ENCODE measurements at places on chromosomes 1 and 21.

GRCh38 chr1:107389410-107390396 is 248.9 kb downstream of the NTNG1 start:
- DNase-seq, result no peak

- DNase-seq, result no peak
Measured at GRCh38 chr1:32915766-32916706, 14.8 kb upstream of the TMEM54 start.

GRCh38 chr1:75672528-75673393 is 51.7 kb upstream of the ACADM start:
- no peak for DNase-seq

- no peak for DNase-seq
Measured at GRCh38 chr1:174920093-174920492, 79.7 kb upstream of the CACYBP start.

- DNase-seq, result no peak
Measured at GRCh38 chr1:182644886-182645285, 39.5 kb downstream of the RGS8 start.

DNA sequence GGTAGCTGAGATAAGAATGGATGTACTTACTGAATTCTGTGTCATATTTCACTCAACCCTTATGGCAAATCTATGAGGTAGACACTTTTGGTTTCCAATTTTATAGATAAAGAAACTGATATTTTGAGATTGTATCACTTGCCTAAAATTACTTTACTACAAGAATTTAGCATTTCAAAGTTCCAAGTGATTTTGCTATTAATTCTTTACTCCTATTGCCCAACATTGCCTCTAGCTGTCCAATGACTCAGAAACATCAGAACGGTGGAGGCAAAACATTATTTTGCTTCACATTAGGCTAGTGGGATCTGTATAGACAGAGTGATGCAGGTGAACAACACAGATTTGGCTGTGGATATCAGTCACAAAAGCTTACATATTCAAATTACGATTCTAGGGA is 747.2 kb upstream of the NEGR1 start:
- DNase-seq, result no peak

- DNase-seq, result no peak
Measured at GRCh38 chr1:208974717-208975116, 608.8 kb upstream of the CAMK1G start.

- no peak for DNase-seq
Measured at GRCh38 chr1:231605149-231606100, 21.2 kb upstream of the DISC1 start.

GRCh38 chr1:214678386-214678785 is 75.4 kb downstream of the CENPF start:
- no peak for DNase-seq

DNA sequence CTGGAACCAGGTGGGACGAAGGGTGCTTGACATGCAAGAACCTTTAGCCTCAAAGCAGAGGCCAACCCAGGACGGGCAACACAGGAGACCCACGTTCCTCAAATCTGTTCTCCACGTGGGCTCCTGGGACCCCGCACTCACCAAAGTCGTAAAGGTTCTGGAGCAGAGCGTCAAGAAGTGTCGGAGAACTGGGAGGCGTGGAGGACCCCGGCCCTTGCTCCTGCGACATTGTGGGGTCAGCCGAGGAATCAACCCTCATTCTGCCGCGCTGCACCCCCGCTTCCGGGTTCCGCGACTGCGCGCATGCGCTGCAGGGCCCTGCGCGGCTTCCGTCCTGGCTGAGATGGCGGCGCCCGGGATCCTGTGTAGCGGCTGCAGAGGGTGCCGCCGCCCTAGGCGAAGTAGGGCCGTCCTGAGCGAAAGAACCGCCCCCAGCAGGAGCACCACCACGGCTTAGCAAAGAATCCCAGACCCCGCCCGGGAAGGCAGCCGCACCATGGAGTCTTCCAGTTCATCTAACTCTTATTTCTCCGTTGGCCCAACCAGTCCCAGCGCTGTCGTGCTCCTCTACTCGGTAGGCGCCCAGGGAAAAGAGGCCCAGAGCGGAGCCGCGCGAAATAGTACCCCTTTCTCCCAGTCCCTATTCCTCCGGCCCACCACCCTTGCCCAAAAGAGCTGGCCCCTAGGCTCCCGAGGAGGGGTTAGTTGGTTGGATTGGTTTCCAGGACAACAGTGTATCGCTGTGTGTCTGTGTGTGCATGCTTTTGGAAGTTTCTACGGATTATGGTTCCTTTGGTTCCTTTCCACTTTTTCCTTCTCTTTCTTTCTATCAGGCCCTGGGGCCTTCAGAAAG is at the start of gene GNPAT:
TSS of gene GNPAT (plus strand) at position 330 of the 853 bp plus-strand sequence. CDS start at position 497, 167 bp downstream.
- DNase-seq, result peak; percentile 88

DNA sequence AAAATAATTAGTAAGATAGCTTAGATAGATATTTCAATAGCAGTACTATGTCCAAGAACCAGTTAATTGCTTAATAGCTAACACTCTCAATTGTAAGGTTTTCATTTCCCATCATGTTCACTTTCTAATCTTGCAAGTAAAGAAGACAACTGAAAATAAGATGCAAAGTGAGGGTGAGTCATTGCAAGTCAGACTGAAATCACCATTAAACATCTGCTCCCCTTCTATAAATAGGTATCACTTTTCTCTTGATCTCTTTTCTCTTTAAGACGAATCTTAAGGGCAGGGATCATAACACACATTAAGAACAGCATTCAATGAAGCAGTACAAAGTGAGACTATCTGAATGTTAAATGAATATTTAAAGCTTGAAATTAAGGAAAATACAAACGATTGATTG is 40.4 kb downstream of the UBR4 start:
- DNase-seq, result no peak

GRCh38 chr1:35560256-35561225 is 2.9 kb downstream of the NCDN start:
- DNase-seq, result no peak

GRCh38 chr1:226646026-226646869 is 92.8 kb downstream of the ITPKB start:
- DNase-seq, result no peak

- DNase-seq, result no peak
Measured at GRCh38 chr1:87778896-87779295, 450.2 kb downstream of the LMO4 start.

DNA sequence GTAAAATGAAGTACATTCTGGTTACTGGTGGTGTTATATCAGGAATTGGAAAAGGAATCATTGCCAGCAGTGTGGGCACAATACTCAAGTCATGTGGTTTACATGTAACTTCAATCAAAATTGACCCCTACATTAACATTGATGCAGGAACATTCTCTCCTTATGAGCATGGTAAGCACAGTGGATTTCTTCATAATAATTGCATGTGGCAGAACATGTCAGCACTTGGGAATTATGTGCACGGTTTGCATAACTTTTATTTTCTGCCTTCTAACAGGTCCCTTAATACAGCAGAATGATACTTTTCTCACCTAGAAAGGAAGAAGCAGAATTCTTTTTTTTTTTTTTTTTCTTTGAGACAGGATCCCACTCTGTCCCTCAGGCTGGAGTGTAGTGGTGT is 3.8 kb downstream of the CTPS1 start:
- DNase-seq, result no peak

GRCh38 chr1:106222403-106222802 is 834.1 kb upstream of the PRMT6 start:
- DNase-seq, result no peak

DNA sequence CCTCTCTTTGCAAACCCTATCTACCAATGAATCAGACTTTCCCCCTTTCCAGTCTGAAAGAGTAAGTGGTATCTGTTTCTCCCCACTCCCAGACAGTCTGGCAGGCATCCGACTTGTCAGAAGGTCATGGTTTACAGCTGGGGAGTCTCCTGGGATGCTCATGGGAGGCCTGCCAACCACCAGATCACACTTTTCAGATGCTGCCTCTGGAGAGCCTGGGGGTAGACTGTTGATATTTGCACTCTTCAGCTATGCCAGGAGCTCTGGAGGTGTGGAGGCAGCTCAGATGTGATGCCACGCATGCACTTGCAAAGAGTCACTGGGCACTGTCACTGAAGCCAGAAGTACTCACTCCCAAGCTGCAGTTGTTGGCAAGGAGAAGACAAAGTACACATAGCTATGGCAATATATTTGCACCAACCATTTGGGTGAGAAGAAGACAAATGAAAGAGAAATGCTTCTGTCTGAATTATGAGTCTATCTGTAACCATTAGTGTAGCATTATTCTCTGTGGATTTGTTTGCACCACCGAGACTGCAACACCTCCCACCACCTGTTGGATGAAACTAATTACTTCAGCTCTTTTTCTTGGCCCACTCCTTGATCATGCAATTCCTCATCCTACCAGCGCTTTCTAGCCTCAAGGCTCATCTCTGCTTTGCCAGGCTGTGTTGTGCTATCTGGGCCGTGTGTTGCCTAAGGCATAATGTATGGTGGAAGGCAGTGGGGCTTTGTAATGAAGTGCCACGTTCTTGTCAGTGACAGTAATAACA is 133.0 kb upstream of the SPAG17 start:
- DNase-seq, result no peak

DNA sequence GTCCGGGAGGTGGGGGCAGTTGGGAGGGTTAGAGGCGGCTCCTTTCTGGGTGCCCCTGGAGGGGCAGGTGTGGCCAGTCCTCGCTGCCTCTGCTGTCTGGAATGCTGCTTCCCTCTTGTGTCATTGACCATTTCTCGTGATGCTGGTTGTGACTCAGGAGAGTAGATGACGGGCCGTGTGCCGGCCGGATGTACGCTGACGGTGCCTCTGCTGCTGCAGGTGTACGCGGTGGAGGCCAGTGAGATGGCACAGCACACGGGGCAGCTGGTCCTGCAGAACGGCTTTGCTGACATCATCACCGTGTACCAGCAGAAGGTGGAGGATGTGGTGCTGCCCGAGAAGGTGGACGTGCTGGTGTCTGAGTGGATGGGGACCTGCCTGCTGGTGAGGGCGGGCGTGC is 13.9 kb downstream of the PRMT2 start:
- no peak for DNase-seq

DNA sequence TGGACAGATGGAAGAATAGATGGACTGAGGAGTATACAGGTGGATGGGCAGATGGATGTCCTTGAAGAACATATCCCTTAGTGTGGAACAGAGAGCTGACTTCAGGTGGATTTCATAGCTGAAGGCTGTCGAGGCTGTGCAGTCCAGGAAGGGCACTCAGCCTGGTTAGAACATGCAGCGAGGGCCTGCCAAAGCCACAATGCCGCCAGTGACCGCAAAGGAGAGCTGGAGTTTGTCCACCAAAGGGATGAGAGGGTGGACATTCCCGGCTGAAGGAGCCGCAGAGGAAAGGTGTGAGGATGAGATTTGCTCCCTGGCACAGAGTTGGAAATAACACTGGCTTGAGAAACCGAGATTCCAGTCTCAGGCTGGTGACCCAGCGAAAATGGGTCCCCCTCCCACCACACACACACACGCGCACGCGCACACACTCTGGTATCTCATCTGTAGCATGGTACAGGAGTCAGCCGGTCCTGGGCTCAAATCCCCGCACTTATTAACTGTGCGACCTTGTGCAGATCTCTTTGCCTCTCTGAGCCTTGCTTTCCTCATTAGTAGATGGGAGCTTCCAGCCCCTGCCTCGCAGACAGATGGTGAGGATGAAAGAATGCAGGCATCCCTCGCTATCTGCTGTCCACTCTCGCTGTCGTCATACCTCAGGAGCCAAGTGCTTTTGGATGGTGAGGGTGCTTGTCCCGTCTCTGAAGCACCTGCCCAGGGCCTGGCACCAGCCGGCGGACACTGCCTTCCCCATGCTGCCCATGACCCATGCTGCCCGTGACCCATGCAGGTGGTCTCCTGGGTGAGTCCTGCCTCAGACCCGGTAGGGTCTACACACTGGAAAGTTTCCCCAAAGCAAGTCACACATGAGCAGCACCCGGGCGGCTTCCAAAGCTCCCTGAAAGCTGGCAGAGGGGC is 26.8 kb upstream of the EFHD2 start:
- no peak for DNase-seq

- peak; percentile 69 for DNase-seq
Measured at GRCh38 chr1:100038660-100039287, 69.0 kb downstream of the SLC35A3 start.

GRCh38 chr1:97338347-97338746 is 582.5 kb downstream of the DPYD start:
- DNase-seq, result no peak

- no peak for DNase-seq
Measured at GRCh38 chr1:160978510-160978927, 23.9 kb upstream of the ITLN2 start.

DNA sequence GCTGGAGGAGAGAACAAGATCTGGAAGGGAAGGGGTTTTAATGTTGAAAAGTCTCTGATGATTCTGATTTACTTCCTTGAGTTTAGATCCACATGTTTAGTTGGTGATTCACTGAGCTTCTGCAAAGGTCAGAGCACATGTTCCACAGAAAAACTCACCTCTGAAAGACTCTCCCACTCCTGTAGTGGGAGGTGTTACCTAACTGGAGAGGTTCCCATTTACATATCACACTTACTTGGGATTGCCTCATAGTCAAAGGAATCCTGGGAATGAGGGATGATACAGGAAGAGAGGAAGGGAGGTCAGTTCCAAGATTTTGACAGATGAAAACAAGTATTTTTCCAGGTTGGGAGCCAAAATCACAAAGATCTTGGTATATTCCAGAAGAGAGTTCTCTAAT is 2.7 kb upstream of the NTNG1 start:
- no peak for DNase-seq

- no peak for DNase-seq
Measured at GRCh38 chr1:222844411-222844779, 29.6 kb downstream of the DISP1 start.

GRCh38 chr1:203173566-203173965 is 2.1 kb downstream of the MYBPH start:
- DNase-seq, result no peak

- no peak for DNase-seq
Measured at GRCh38 chr1:197485790-197486189, 217.7 kb downstream of the CRB1 start.

DNA sequence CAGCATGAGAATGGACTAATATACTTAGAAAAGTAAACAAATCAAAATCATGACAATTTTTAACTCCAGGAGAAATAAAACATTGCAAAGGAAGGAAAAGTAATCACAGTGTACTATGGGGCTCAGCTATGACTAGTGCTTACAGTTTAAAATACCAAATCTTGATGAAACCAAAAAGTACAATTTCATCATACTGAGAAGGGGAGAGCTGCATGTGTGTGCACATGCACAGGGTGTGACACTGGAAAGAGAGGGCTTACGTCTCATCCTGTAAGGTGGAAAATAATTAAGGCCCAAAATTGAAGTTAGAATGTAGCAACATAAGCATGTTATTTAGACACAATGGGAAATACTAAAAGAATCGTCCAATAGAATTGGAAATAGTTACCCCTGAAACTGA is 64.6 kb downstream of the OMA1 start:
- DNase-seq, result no peak

GRCh38 chr1:25936947-25937346 is 30.7 kb upstream of the STMN1 start:
- DNase-seq, result no peak

GRCh38 chr21:26739189-26739588 is 106.0 kb downstream of the ADAMTS1 start:
- DNase-seq, result no peak

GRCh38 chr1:119475866-119476439 is 31.1 kb upstream of the HSD3B1 start:
- DNase-seq, result no peak

Measured in effector CD4-positive, alpha-beta T cell (primary cell).